ENCODE measurements at places on chromosomes 7 and 10.
A peak's percentile ranks its signal among the peaks of the same experiment; 100 is the strongest.

DNA sequence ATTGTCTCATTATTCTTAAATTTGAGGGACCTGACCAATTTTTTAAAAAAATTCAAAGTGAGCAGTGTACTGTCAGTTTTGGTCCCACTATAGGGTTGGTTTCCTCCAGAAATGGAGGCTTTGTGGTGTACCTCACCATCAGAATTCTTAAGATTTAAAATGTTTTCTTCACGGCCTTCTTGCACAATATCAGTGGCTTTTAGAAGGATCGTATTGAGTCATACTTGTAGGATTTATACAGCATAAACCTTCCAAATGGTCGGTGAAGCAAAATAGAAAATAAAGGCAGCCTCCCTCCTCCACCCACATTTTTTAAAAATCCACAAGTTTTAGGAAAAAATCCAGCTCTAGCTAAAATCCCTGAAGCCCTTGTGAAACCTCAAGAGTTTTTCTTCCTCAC is 126.4 kb downstream of the RNLS start:
- DNase-seq, result no peak

DNA sequence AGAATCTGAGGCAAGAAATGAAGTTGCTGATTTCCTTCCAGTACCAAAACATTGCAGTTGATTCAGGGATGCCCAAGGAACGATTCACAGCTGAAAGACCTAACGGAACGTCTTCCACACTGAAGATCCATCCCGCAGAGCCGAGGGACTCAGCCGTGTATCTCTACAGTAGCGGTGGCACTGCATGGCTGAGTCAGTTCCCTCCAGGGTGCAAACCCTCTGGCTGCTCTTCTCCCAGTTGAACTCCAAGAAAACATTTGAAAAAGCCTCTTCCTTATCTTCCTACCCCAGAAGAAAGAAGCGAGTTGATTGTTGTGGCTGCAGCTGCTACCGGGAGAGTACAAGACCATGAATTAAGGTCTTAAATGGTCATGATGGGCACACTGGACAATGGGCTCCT is 147.1 kb upstream of the PRSS1 start:
- DNase-seq, result no peak

DNA sequence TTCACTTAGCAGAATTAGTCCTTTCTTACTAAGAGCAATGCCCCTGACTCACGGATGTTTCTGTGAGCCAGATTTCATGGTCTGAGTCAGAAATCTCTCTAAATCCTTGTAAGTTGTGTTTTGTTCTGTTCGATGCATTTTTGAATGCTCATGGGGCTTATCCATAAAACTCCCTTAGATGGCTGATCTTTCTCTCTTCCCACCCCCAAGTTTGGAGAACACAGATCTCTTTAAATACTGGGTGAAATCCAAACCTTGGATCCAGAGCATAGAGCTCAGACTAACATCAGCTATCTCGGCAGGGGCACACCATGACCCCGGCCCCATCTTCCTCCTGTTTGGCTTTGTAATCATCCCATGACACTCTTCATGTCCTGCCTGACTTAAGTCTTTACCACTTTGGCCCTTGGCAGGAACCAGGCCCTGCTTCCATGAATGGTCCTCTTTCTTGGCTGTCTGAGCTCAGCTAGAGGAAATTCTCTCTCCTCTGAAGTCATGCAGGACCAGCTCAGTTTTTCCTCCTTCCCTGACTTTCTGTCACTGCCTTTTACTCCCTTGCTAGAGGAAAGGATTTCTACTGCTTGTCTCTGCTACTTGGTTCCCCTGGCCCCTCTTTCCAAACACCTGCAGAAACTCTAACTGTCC is 120.4 kb upstream of the RAB11FIP2 start:
- no peak for DNase-seq

- DNase-seq, result no peak
Observed at GRCh38 chr7:131244259-131244852, 83.3 kb upstream of the MKLN1 start.

GRCh38 chr7:81180573-81180972 is 261.7 kb upstream of the SEMA3C start:
- no peak for DNase-seq

GRCh38 chr10:119305860-119306513 is 98.6 kb downstream of the GRK5 start:
- DNase-seq, result peak; percentile 63

- DNase-seq, result no peak
Observed at GRCh38 chr7:12930534-12930933, 243.1 kb downstream of the ARL4A start.

GRCh38 chr10:86047588-86047987 is 319.0 kb downstream of the GRID1 start:
- DNase-seq, result no peak

GRCh38 chr7:27955011-27955410 is 215.0 kb downstream of the TAX1BP1 start:
- no peak for DNase-seq

DNA sequence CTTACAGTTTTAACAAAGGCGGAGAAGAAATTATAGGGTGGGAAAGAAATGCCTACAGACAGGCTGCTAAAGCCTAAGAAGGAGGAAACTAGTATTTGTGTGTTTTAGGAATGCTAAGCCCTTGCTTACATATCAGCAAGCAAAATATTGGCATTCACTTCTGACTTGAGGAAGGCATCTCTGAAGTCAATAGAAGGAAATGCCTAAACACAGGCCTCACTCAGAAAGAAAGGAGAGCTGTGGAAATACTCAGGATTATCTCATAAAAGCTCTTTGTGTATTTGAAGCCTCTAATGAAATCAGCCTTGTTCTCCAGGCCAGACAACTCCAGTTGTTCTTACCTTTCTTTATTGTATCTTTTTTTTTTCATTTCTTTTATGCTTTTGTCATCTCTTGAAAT is 158.0 kb downstream of the AUTS2 start:
- no peak for DNase-seq

DNA sequence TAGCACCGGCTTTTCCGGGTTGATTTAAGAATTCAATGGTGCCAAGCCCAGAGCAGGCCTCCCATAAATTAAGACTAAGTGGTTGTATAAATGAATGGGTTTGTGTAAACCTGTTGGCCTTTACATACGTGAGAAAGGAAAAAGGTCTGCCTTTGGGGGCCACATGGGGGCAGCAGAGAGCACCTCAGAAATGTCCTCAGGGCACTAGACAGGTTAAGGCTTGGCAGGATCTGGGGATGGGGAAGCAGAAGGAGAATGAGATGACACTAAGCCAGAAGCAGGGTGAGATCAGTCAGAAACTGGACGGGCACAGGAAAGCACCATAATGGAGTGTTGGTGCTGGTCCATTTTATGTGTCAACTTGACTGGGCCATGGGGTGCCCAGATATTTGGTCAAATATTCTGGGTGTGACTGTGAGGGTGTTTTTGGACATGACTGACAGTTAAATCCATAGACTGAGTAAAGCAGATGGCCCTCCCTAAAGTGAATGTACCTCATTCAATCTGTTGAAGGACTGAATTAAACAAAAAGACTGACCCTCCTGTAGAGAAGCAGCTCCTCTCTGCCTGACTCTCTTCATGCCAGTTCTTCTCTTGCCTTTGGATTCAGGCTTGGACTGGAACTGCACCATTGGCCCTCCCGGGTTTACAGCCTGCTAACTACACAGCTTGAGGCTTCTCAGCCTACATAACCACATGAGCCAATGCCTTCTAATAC is 58.9 kb downstream of the FRMPD2 start:
- DNase-seq, result no peak

DNA sequence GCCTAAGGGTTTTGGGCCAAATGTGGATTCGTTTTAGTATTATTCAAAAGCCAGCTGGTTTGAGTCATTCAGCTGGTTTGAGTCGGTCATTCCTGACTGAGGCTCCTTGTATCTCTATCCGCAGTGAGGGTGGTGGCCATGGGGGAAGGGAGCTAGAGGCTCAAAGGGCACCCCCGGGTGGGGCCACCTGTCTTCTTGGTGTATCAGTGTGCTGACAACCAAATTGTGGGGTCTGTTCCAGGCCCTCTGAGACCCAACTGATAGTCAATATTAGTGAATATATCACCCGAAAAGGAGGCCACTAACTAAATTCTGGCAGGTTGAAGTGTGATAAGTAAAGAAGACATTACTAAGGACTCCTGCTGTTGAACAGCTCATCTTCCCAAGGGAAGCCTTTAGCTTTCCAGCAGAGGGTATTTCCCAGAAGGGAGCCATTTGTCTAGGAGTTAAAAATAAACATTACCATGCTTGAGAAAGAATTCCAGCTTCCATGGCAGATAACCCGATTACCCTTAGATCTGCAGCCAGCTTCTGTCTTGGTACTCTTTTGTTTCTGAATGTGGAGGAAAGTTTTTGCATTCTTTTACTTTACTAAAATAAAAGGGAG is 29.9 kb upstream of the DDX50 start:
- no peak for DNase-seq

- DNase-seq, result no peak
Observed at GRCh38 chr7:39317896-39318295, 248.3 kb upstream of the YAE1 start.

Data from activated T-helper 1 cell treated with anti-CD3 and anti-CD28 coated beads, Interleukin-2, amount 50 U/mL, for 16 hours (primary cell).